Stimulated activated CD4-positive, alpha-beta T cell treated with anti-CD3 and anti-CD28 coated beads, Interleukin-1b, Interleukin-23, amount 100 ng/mL, for 1 hour (primary cell): ENCODE measurements at places on chromosomes 5 and 9.

DNA sequence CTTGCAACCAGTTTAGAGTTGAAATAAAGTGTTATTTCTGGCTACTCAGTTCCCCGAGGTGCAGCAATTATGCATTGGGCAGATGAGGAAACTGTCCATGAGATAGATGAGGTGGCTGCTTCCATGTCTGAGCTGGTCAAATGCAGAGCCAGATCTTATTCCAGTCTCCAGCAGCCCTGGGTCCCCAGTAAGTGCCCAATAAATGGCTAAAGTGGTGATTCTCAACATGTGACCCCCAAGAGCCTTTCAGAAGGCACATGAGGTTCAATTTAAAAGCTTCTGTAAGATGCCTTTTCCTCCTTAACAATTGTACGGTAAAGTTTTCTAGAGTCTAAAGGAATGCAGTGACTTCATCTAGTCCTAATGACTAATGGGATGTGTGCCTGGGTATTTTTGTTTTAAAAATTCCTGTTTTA is 17.5 kb downstream of the ATOX1 start:
- no peak for DNase-seq

GRCh38 chr5:6703806-6704205 is 9.4 kb upstream of the TENT4A start:
- no peak for DNase-seq

GRCh38 chr5:160009591-160009989 is 651 bp downstream of the TTC1 start:
- no peak for DNase-seq

DNA sequence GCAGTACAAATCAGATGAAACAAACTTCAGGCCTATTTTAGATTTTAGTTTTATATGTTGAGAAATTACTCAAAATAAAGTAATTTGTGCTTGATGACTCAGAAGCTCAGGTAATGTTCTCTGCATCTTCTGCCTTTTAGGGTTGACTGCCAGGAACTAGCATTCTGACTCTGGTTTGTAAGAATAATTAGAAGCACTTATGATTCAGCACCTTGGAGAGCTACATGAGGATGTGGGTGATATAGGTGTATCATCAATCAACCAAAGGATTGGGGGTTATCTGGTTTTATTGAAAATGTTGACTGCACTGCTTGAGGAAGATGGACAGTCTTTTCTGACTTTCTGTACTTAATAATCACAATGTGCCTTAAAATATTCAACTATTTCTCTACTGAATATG is 118.7 kb upstream of the SGCD start:
- DNase-seq = no peak

DNA sequence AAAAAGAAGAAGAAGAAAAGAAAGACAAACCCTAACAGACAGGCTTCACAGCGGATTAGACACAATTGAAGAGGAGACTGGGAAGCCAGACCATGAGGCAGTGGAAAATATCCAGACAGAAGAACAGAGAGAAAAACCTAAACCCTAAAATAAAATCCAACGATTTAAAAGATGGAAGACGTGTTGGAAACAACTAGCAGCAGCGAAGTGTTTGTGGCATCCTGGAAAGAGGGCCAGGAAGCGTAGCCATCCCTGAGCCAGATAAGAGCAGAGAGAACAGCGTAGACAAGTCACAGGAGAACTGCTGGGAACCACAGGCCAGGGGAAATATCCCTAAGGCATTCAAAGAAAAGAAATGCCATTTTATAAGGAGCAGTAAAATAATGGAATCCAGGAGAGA is 39.7 kb upstream of the NKD2 start:
- DNase-seq = no peak
